CD4-positive, alpha-beta T cell treated with Interleukin-6 at 100 ng/mL for 8 hours (primary cell): ENCODE measurements at places on chromosomes 5 and 9.

GRCh38 chr5:140145818-140146522 lies 20.2 kb downstream of the IGIP start:
- peak; percentile 33 for DNase-seq

DNA sequence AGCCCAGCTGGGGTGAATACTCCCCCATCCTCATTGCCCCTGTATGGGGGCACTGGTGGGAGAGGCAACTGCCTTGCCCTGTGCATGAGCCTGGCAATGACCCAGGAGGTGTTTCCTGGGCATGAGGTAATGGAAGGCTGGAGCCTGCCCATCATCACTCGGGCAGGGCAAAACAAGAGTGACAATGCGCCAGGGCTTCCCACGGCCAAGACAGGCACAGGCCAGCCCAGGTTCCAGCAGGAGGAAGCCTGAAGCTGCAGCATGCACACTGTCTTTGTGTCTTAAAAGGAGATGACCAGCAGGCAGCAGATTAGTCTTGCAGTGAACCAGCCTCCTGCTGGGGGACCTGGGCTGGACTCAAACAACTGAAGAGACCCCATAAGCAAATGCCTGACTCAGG lies 92.2 kb upstream of the SMIM23 start:
- no peak for DNase-seq

GRCh38 chr9:114972510-114973136 lies 42.2 kb upstream of the TNFSF8 start:
- DNase-seq = no peak

- no peak for DNase-seq
Measured at GRCh38 chr5:140166911-140167310, 8.1 kb upstream of the CYSTM1 start.

DNA sequence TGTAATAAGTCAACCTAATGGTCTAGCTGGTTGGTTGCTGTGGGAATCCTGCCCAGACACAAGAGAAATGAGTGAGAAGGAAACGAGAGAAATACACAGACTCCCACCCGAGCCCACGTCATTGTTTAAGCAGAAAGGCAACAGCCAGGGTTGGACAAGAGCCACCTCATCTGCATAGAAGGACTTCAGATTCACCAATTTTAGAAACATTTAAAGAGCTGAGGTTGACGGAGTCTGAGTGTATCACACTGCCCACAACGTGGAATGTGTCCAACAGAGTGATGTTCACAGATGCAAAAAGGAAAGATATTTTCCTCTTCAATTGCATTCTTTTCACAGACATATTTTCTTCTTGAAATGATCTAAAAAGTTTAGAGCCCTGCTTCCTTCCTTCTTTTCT lies 349.5 kb downstream of the AGTPBP1 start:
- no peak for DNase-seq

DNA sequence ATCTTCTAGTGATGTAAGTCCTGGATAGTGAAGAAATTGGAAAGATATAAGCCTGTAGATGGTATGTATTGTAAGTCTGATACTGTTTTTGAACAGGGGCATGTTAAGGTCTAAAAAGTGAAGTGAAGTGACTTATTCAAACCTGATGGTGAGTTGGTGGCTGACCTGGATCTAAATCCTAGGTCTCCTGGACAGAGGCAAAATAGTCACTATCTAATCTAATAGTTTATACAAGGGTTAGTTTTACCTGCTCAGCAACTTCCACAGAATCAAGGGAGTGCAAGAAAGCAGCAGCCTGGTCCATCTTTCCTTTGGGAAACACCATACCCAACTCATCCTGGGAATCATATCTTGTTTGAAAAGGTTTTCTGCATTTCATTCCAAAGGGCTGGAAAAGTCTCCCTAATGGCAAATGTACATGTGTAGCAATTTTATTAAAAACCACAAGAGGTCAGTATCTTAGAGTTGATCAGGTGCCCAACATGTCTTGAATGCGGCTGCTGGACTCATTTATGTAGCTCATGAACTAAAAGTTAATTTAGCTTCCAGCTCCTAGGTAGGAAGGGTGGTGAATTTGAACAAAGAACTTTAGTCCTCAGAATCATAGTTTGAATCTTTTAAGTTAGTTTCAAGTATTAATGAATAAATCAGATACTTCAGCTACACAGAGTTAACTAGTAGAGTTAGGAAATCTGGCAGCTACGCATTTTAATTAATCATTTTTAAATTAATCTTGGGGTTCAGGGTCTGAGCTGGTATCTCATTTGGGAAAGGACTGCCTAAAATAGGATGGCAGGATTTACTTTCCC lies 26.0 kb downstream of the SKP2 start:
- DNase-seq = no peak

- DNase-seq = no peak
Measured at GRCh38 chr5:64595031-64595855, 89.4 kb downstream of the RGS7BP start.

DNA sequence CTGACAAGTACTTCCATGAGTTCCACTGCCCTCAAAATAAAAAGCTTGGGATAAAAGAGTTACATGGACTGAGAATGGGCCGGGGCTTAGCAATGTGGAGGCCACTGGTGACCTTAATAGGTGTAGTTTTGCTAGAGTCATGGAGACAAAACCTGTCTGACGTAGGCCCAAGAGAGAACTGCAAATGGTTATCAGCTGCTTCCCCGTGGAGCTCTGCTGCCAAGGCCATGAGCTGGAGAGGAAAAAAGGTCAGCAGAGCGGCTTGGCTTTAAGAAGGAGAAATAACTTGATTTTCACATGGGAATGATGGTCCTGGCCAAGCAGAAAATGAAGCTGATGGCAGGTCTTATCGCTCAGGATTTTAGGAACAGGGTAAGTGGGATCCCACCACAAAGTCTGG lies 3.7 kb upstream of the SURF6 start:
- DNase-seq = no peak

- DNase-seq = no peak
Measured at GRCh38 chr9:75927356-75927755, 36.9 kb downstream of the PCSK5 start.

DNA sequence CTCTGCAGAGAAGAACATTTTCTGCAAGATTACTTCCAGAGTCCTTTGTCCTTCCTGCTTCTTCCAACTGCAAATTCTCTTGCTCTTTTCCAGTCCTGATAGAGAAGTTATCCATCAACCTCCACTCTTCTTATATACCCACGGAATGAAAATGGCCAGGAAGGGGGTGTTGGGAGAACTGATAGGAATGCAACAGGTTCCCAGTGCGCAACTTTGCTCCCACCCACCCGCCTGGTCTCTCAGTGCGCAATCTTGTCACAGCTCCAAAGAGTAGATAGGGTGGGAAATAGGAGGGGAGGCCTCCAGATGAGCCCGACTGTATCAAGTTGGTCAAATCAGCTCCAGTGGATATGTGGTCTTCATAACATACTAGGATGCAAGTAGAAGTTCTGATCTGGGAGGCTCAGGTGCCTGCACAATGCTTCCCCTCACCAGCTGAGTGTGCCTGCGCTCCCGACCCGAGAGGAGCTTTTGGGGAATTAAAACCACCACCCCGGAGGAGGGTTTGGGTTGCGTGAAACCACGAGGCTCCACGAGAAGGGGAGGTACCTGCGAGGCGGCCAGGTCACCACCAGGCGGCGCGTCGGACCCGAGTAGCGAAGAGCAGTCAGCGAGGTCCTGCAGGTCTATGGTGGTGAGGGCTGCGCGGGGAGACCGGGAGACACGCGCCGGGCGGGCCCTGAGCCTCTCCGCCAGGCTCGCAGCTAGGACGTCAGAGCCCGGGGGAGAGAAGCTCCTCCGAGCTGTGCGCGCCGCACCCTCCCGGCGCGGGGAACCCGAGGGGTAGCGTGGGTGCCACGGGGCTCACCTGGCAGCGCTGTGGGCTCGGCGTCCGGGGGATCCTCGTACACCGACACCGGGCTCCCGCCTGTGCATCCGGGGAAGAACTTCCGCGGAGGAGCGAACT lies 835 bp downstream of the MCIDAS start:
- DNase-seq = no peak

GRCh38 chr5:159286420-159287035 lies 23.4 kb downstream of the UBLCP1 start:
- DNase-seq = peak; percentile 19

DNA sequence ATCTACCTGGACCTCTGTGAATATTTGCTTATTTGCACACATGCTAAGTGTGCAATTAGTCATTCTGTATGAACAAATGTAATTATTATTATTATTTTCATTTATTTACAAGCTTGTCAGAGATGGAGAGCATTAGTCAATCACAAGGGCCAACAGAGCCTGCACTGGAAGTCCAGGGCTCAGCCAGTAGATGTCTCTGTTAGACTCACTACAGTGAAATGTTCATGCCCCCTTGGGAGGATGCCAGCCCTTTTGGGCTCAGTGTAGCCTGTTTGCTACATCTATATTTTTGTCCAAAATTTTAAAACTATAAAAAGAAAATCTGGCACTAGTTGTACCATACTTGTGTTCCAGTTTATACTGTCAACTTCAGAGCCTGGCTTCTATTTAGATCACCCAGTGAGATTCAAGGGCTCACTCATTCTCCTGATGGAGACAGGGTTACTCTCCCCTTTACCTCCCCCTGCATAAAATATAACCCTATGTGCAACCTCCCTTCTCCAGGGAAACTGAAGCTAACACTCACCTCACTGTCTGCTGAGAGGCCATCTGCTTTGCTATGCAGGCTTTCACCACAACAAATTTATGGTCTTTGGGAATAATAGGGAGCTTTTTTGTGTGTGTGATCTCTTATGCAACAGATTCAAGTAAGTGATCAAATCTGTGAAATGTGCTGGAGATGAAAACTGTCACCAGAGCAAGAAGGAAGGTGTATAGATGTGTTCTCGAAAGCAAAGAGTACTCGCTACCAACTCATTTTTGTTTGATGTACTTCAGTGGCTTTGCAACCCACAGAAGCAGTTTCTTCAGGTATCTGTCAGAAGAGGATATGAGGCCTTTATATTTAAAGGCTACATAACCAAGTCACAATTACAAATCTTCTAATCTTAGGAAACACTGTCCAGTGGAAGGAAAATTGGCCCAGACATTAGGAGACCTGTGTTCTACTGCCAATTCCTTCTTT lies 99.9 kb upstream of the TLE4 start:
- peak; percentile 8 for DNase-seq

DNA sequence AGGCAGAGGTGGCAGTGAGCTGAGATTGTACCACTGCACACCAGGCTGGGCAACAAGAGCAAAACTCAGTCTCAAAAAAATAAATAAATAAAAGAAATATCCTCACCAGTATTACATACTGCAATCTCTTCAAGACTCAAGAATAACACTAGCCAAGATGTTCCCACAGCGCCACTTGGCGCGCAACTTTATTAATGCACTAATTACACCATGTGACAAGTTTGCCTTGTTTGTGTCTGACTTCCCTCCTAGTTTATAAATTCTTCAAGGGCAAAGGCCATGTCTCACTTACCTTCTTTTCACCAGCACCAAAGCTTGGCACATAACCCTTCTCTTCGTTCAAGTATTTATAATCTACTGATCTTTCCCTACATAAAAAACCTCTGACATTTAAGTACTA lies 4.8 kb downstream of the SKP1 start:
- no peak for DNase-seq

- DNase-seq = no peak
Measured at GRCh38 chr5:141402553-141403243, at the start of gene PCDHGA9. TSS of gene PCDHGA9 (plus strand) at chr5:141402778. CDS start at chr5:141402953, 175 bp downstream.

DNA sequence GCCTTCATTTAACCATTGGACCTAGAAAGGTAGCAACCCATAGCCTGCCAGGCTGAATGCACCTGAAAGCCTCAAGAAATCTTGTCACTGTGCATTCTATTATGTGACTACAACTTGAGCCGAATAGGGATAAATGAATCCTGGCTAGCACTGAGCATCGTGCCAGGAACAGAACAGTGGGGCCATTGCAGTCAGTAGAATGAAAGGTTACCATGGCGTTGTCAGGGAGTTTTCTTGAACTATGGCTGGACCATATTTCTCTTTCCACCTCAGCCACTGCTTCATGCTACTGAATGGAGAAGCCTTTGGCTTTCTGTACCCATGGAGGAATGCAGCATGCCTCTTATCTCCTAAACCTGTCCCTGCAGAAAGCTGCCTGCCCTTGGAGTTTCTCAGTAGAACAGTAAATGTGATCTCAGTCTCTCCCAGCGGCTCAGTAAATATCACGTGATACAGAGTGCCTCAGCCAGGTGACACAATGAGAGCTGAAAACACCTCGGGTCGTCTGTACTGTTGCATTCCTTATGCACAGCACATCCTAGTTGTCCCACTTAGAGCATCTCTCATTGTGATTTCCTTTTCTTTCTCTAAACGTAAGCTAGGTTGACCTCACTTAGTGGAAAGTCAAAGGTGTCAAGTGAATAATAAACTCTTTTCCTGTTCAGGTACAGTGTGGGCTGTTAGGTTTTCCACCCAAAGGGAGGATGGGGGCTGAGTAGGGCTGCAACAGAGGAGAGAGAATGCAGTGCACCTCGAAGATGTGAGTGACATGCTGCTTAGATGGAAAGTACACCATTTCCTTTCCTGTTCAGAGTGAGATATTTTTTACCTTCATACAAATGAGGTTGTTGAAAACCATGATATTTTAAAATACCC lies 115.3 kb downstream of the MACIR start:
- DNase-seq = no peak

- DNase-seq = no peak
Measured at GRCh38 chr5:39022151-39022550, 52.0 kb downstream of the RICTOR start.

DNA sequence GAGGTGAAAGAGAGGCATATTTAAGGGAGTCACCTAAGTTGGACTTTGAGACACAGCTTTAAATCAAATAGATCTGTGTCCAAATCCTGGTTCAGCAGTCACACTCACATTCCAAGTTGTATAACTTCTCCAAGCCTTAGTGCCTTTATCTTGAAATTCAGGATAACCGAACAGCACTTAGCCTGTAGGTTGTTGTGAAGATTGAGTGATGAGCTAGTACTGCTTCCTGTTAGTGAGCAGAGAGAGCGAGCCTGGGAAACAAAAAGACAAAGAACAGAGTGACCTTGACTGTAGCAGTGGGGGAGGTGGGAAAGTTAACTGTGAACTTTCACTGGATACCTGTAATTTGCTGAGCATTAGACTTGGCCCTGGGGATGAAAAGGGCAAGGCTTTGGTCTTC lies 22.4 kb downstream of the MAML1 start:
- DNase-seq = no peak
